ENCODE measurements at places on chromosomes 4 and X.
A peak's percentile ranks its signal among the peaks of the same experiment; 100 is the strongest.

DNA sequence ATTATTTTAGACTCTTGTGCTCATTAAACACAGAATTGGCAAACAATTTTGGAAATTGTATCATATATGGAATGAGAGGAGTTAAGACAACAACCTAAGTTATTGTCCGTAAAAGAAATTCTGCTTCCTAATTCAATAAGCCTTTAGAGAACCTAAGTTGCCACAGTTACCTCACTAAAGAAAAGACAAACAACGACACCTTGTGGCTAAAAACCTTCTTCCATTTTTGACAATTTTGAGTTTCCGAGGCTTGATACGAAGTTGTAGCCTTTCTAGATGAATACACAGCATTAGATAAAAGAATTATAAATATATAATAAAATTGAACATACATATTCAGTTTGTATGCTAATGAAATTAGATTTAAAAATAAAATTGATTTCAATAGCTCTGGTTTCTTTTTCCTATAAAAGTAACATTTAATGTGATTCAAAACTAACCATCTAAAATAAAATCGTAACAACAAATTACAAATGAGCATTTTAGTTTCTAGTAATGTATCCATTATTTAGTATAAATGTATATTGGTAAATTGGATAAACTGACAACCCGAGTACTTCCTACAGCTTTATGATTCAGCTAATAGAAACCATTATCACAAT, 275.1 kb downstream of the GPM6A start:
- peak; percentile 61 for DNase-seq

- DNase-seq: peak; percentile 51
Observed at GRCh38 chrX:66030505-66031317, 9.2 kb downstream of the VSIG4 start.

DNA sequence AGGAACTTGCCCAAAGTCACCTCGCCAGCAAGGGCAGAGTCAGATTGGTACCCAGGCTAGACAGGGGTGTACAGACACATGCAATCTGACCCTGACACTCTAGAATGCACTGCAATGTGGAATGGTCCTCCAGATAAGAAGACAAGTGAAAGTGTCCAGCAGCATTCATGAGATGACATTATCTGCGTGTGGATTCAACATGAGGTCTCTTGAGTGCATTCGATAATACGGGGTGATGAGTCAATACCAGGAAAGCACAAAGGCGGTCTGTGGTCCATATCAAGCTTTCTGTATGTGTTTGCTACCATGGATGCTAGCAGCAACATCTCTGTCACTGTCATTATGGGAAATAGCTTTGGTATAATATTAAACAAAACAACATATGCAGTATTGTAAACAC, 6.8 kb upstream of the XAGE3 start:
- no peak for DNase-seq

- no peak for DNase-seq
Observed at GRCh38 chr4:23805450-23805851, 84.4 kb downstream of the PPARGC1A start.

GRCh38 chr4:84821064-84821463, 145.4 kb downstream of the WDFY3 start:
- DNase-seq: no peak

- DNase-seq: peak; percentile 75
Observed at GRCh38 chr4:8267077-8267476, 2.5 kb upstream of the HTRA3 start.

DNA sequence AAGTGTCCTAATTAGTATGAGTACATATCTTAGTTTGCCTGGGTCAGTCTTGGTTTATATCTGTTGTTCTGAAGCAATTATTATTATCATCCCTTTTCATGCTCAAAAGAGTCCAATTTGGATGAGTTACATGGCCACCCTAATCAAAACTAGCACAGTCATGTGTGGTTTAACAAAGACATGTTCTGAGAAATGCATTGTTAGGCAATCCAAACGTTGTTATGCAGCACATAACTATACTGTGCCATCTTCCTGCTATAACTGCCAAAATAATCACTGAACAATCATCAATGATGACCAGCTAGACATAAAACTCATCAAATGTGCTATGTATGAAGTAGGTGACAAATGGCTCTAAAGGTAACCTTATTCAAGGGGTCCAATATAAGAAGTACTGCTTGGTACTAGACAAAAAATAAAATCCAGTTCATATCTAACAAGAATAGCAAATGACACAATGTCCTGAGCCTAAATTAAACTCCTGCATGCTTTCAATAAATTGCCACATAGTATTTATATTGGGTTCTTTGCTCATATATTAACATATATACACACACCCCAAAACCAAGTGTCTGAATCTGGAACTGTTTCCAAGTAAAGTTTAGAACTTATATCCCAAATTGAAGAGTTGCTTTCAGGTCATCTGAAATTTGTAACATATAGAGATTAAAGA, 41.9 kb downstream of the CNOT6L start:
- DNase-seq: no peak

DNA sequence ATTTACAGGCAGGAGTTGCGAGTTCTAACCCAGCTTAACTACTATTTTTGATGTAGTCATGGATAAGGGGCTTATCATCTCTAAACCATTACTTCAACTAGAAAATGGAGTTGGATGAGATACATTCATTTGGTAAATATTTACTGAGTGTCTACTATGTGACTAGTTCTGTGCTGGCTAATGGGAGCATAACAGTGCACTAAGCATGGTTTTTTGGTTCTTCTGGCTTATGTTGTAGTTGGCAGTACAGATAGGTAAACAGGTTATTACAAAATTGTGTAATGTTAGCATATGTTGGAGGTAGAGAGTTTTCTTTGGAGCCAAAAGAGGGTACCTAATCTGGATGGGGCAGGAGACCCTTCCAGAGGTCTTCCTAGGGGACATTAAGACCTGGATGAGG, 25.8 kb upstream of the PI4K2B start:
- DNase-seq: no peak
